Inflammatory macrophage treated with lipopolysaccharide for 4 hours (primary cell): ENCODE measurements at places on chromosomes 2 and 18.

- no peak for DNase-seq
Measured at GRCh38 chr2:71494523-71495155, 41.3 kb downstream of the DYSF start.

GRCh38 chr2:104733226-104733943 is 120.5 kb upstream of the POU3F3 start:
- peak; percentile 6 for DNase-seq

DNA sequence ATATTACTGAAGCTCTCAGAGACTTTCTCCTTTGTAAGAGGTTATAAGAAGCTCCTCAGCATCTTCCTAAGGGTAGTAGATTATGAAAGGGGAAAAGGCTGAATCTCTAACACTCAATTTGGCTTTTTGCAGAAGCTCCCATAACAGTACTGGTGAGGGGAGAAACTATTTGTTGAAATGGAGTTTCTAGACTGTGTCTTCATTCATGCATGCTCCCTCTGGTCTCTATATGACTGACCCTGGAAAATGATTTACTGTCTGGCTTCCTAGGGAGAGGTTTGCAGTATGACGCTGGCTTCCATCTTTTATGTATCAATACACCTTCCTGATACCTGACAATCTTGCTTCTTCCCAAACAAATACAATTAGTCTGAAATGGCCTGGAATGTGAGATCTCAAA is 63.9 kb downstream of the LDAH start:
- no peak for DNase-seq

- DNase-seq, result no peak
Measured at GRCh38 chr2:173254659-173255058, 100.0 kb upstream of the CDCA7 start.

GRCh38 chr2:12507295-12507694 is 209.4 kb upstream of the TRIB2 start:
- DNase-seq, result peak; percentile 74

- DNase-seq, result no peak
Measured at GRCh38 chr18:46411867-46412690, 244.9 kb downstream of the LOXHD1 start.

- DNase-seq, result no peak
Measured at GRCh38 chr2:230408244-230408842, 7.7 kb upstream of the SP100 start.

DNA sequence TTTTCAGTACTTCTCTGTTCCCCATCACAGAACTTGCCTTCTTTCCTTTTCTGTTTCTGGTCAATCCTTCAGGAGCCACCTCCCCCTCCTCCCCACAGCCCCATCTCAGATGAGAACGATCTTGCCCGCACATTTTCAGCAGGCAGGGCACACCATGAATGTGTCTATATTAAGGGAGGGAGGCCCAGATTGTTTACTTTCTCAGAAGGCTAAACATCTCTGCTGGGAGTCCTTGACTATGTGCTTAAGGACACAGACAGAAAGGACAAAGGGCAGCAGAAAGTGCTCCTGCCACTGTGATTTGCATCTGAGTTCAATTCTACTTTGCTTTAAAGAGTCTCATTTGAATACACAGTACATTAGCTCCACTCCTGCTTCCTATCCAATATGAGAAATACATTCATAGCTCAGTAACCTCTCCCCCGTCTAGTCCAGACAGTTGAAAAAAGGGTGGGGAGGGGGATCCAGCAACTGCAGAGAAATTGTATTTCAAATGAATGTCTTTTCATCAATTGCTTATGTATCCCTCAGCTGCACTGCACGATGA is 175.0 kb upstream of the PARD3B start:
- no peak for DNase-seq

- no peak for DNase-seq
Measured at GRCh38 chr18:42412896-42413295, 457.9 kb downstream of the PIK3C3 start.
